ENCODE measurements at places on chromosomes 12 and 14.

DNA sequence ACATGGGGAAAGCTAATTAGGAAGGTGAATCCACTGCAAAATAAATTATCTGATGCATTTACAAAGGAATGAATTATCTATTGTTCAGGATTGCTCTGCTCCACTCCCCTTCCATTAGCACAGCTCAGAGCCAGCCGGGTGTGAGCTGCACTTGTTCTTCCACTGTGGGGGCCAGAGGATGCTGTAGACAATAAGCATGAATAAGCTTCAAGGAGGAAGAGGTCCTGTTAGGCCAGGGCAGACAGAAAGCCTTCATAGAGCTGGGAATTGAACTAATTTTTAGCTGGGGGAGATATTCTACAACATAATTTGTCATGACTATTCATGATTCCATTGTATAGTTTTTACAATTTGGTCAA is 137.6 kb upstream of the MAX start:
- DNase-seq: no peak

- DNase-seq: no peak
Measured at GRCh38 chr14:103243764-103244737, 90.0 kb upstream of the EIF5 start.

DNA sequence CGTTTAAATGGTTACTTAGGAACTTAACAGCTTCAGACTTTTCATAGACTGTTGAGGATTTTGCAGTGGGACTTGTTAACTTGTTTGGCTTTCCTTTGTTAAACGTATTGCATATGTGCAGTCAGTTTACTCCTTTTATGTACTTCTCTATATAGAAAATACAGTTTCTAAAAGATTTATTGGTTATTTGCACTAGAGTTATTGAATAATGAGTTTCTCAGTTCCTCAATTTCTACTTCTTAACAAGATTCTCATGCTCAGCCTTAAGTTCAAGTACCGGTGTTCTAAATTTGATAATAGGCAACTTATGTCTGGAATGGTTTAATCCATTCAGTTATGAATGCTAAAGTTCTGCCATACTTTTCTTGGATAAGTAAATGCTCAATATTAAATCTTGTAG is 919 bp downstream of the PSMA3 start:
- DNase-seq: no peak

GRCh38 chr12:9906873-9907272 is 25.3 kb downstream of the CLEC2A start:
- DNase-seq: no peak

GRCh38 chr14:90450667-90451066 is 53.8 kb downstream of the CALM1 start:
- no peak for DNase-seq

DNA sequence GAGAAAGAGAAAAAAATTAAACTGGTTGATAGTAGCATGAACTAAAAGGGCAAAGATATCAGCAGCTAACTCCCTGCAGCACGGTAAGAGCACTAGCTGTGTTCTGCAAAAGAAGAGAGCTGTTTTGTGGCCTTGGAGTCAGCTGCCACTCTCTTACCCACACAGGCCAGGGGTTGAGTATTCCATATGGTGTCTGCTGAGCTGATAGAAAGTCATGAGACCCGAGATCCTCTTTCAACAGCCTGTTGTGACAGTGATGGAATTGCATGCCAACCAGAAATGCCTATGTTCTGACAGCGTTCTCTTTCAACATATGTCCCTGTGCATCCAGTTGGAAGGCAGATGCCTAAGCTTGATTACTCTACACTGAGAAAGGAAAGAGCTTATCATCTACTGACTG is 39.9 kb downstream of the TMTC1 start:
- no peak for DNase-seq

DNA sequence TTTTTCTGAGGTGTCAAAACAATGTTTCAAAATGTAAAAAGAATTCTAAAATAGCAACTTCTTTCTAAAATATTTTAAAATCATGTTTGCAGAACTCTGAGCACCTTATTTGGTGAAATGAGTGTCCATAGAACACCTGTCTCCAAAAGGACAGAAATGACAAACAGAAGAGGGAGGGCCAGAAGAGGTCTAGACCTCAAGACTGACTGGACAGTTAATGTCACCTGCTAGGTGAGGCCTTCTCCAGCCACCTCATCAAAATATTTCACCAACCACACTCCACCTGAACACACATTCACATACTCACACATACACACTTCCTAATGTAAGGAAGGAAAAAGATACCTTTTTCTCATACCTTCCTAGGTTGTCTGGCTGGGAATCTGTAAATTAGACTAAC is 147.8 kb upstream of the PLEKHA5 start:
- no peak for DNase-seq

DNA sequence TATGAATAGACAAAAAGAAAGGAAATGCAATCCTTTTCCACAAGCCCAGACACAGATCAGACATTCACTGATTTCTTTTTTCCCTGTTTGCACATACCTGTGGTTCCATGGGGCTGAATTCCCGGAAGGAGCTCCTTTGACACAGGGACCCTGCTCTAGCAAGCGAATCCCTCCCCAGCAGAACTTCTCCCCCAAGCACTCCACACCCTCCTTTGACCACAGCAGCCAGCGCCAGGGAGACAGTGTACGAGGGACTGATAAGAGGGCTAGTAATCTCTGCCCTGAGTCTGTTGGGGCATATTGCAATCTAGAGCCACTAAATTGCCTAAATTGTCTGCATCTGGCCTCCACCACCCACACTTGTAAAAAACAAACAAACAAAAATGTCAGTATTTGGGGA is 83.4 kb upstream of the NTF3 start:
- no peak for DNase-seq

DNA sequence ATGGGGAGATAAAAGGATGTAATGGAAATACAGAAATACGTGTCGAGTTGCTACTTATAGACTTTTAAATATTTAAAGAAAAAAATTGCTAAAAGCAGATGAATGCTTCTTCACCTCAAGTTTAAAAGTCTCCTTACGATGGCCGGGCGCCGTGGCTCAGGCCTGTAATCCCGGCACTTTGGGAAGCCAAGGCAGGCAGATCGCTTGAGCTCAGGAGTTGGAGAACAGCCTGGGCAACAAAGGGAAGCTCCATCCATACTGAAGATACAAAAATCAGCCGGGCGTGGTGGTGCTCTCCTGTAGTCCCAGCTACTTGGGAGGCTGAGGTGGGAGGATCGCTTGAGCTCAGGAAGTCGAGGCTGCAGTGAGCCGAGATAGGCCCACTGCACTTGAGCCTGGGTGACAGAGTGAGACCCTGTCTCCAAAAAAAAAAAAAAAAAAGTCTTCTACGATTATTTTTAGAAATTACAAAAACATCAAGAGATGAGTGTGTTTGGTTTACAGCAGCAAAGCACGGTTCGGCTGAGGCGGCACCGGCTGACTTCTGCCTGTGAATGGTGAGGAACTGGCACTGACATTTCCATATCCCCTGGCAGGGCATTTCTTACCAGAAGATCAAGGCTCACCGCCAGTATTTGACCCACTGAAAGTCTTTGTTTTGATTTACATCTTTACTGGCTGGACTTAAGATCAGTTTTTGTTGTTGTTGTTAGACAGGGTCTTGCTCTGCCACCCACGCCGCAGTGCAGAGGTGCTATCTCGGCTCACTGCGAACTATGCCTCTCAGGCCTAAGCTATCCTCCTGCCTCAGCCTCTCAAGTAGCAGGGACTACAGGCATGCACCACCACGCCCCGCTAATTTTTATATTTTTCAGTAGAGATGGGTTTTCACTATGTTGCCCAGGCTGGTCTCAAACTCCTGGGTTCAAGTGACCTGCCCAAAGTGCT is 3.9 kb upstream of the MTA1 start:
- DNase-seq: no peak
